ENCODE measurements at places on chromosomes 7 and 10.

DNA sequence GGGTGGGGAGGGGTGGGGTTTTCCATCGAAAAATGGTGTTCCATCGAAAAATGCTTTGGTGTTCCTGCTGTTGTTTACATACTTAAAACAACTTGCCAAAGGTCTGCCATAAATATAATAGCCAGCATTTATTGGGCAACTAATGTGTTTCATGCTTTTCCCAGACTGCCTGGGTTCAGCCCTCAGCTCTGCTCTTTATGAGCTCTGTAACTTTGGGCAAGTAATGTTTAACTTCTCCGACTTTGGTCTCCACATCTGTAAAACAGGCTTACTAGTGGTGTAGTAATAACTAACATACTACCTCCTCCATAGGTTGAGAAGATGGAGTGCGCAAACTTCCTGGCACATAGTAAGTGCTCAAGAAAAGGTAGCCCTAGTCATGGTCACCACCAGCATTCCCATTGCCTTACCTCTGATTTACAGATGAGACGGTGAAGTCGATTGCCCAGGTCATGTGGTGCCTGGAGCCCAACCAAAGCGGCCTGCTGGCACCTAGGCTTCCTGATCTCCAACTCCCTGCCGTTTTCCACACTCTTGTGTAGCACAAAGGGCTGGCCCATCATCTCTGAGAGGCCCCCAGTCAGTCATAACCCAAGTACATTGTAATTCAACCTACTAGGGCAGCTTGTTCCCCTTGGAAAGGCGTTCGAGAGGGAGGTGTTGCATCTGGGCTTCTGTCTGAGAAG lies 8.9 kb downstream of the ZMIZ1 start:
- no peak for DNase-seq

GRCh38 chr7:29987811-29988317 lies 1.7 kb downstream of the SCRN1 start:
- DNase-seq: no peak

DNA sequence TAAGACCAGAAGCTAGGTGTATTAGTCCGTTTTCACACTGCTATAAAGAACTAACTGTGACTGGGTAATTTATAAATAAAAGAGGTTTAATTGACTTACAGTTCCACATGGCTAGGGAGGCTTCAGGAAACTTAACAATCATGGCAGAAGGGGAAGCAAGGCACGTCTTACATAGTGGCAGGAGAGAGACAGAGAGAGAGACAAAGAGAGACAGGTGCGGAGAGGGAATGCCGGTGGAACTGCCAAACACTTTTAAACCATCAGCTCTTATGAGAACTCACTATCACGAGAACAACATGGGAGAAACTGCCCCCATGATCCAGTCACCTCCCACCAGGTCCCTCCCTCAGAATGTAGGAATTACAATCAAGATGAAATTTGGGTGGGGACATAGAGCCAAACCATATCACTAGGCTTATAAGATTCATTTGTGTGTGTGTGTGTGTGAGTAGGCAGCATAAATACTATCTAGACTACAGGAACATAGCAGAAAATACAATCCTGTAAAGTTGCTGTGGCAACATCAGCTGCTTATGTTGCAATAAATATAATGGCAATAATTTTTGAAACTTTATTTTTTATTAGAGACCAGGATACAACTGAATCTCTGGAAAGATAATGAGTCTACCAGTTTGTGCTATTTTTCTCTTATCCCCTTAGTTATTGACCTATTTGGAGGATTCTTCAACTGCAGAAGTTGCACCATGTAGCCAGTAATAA lies 77.1 kb downstream of the NRF1 start:
- no peak for DNase-seq

- no peak for DNase-seq
Observed at GRCh38 chr10:91756286-91756685, 41.9 kb upstream of the TNKS2 start.

DNA sequence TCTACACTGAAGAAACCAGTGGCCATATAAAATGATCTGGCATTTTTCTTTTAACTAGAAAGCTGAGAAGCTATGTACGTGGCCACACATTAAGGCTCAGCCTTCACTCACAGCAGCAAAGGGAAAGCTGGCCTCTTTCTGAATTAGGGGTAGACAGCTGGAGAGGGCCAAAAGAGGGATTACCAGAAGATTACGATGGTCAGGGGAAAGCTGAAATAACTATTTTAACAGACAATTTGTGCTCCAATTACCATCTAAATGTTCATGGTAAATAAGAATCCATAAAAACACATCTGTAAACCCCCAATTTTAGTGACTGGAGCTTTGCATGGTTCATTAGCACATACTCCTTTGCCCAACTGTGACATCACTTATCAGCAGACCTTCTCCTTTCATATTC lies 314.3 kb downstream of the HPSE2 start:
- no peak for DNase-seq

DNA sequence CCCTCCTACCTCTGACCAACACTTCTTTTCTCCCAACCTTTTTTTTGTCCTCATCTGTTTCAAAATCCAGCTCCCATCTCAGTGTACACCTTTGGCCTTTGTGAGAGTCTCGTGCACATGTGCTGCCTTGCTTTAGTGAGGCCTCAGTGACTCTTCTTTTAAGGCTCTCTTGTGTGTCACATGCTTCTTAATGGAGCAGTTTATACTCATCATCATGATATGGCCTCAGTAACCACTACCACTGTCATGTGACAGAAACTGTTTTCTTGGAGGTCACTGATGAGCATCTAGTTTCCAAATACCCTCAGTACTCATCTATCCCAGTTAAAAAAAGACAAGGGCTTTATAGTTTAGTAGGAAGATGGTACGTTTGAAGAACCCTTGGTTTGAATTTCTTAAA lies 8.1 kb upstream of the ARHGAP22 start:
- DNase-seq: no peak

- DNase-seq: no peak
Observed at GRCh38 chr7:2307690-2308107, 6.5 kb downstream of the SNX8 start.

DNA sequence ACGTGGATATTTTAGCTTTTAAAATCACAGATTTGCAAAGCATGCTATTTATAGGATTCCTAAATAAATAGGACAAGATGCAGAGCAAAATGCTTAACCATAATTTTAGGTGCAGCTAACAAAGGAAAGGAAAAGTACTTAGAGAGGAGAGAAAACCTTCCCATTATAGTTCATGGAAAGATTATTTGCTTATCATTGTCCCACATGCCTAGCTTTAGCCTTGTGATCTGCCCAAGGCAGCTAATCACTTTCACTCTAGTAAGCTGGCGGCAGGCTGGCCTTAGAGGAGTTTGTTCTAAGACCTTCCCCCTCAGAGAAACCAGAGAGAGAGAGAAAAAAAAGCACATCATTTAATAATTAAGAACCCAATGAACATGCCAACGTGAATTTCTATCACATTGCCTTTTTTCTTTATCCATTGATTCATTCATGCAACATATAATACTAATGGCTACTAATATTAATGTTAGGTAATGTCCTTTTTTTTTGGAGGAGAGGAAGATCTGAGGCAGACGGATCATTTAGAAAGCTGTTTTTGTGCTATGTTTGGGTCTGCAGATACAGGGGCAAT lies 274.6 kb downstream of the ARL4A start:
- DNase-seq: peak; percentile 76

All from erythroblast (primary cell).